ENCODE measurements at places on chromosomes 7 and 10. TPM values are rescaled to one million over a fixed set of nuclear protein-coding genes. Genes with fewer than 3 reads are reported as not detected.

- no peak for DNase-seq
These were observed 14.8 kb downstream of the ACSM6 start for GRCh38 chr10:95208702-95209391.

GTF2IRD1 gene
- total RNA-seq: 37.2 TPM

CALML5 gene
- total RNA-seq: not detected

DNA sequence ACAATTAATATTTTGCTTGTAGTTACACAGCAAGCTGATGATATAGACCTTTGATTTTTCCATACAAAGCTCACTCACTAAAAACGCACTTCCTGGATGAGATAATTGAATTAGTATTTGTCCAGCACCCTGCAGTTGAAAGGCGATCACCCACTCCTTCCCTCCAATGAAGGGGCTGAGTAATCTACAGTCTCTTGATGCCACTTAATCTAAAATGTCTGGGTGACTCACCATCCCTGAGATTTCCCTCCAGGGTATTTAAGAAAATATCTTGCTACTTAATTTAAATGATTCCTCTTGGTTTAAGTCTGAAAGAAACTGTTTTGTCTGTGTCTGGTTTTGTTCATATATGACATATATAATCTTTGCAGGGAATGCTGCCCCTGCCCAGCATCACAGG lies 515.3 kb downstream of the GRID1 start:
- DNase-seq: no peak

PPIA gene
- total RNA-seq: 1,110 TPM
